Smooth muscle cell of trachea (primary cell): ENCODE measurements at places on chromosomes 5 and 9. TPM values are rescaled to one million over a fixed set of nuclear protein-coding genes. Genes with fewer than 3 reads are reported as not detected.

Gene TMEM232
- total RNA-seq, result 7.0 and 7.6 TPM in 2 replicates

Gene MCC
- 33.5 and 51.3 TPM in 2 replicates for total RNA-seq

Gene CDH10
- under 0.01 and 0.83 TPM in 2 replicates for total RNA-seq

Gene PCDH1
- total RNA-seq, result 0.33 and 0.58 TPM in 2 replicates

Gene STKLD1
- total RNA-seq, result 1.2 TPM in 2 replicates

Gene KCNV2
- not detected in 2 replicates for total RNA-seq

Gene TRIM7
- total RNA-seq, result 5.3 and 6.3 TPM in 2 replicates

Gene IFNA21
- total RNA-seq, result not detected in 2 replicates

Gene SLC6A7
- not detected in 2 replicates for total RNA-seq

Gene PIP5K1B
- total RNA-seq, result not detected in 2 replicates

Gene SWI5
- total RNA-seq, result 44.3 and 46.5 TPM in 2 replicates

Gene NMUR2
- not detected in 2 replicates for total RNA-seq

Gene TAF11L2
- total RNA-seq, result not detected in 2 replicates

Gene SPATA6L
- total RNA-seq, result 0.15 and 0.17 TPM in 2 replicates

Gene ANKRD18B
- 0.87 and 2.6 TPM in 2 replicates for total RNA-seq
